ENCODE measurements at places on chromosomes 12 and 14.

- no peak for DNase-seq
These were observed 1918.0 kb upstream of the FLRT2 start for GRCh38 chr14:83611906-83612390.

DNA sequence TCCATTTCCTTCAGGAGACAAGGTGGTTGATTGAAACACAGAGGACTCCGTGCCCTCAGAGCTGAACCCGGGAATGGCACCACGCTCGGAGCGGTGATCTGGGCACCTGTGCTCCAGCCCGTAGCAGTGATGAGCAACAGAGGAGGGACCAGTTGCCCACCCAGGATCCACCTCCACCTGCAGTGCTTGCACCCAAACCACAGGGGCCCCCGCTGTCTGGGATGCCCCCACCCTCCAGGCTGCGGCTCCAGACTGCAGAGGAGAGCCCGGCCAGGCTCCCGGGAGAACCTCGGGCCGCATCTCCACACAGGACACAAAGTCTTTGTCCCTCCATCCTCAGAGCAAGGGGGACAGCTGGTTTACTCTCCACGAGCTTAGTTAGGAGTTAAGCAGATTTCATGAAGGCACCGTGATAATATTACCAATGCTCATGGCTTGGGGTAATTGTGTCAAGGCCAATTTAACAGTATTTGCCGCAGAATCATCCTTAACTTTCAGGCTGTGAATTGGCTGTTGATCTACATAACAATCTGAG lies 100.6 kb downstream of the TNFAIP2 start:
- DNase-seq = no peak

DNA sequence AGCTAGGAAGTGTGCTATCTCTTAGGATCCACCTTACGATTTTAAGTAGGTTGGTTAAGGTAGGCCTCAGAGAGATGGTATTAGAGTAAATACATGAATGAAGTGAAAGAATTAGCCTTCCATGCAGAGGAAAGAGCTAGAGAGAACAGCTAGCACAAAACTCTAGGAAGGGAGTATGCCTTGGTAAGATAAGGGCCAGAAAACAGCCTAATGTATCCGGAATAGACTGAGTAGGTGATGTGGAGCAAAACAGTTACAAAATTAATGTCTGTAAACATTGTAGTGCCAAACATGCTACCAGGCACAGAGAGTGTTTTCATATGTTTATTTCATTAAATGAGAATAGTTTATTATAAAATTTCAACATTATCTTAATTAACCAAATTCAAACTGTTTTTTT lies 315.1 kb downstream of the SOX5 start:
- no peak for DNase-seq

GRCh38 chr14:67941456-67942018 lies 122.0 kb downstream of the RAD51B start:
- DNase-seq = peak; percentile 92
